WTC11 (cell line): ENCODE measurements at places on chromosomes 7 and 10. TPM values are rescaled to one million over a fixed set of nuclear protein-coding genes. Genes with fewer than 3 reads are reported as not detected.

GRCh38 chr7:96273716-96274115 is 48.2 kb downstream of the SLC25A13 start:
- H3K27ac ChIP-seq = no peak overlapping the region
- 0 out of 2 replicates have a peak, but pooled peaks cover 7% of the 10 kb centered on the region for H3K4me1 ChIP-seq
- no peak for DNase-seq
- peaks cover 33% of the 10 kb centered on the region for H3K36me3 ChIP-seq
- H3K27me3 ChIP-seq = no peaks in the 10 kb centered on the region

GRCh38 chr7:19413443-19413965 is 268.3 kb upstream of the FERD3L start:
- no peaks in the 10 kb centered on the region for H3K36me3 ChIP-seq
- H3K4me1 ChIP-seq = peaks cover 33% of the 10 kb centered on the region
- no peak overlapping the region for H3K4me3 ChIP-seq
- no peaks in the 10 kb centered on the region for H3K27me3 ChIP-seq

GRCh38 chr10:118823256-118823907 is 68.6 kb upstream of the CACUL1 start:
- H3K4me3 ChIP-seq = no peak overlapping the region
- DNase-seq = no peak
- no peaks in the 10 kb centered on the region for H3K4me1 ChIP-seq
- no peak overlapping the region for H3K27ac ChIP-seq

- no peak overlapping the region for H3K27ac ChIP-seq
- H3K4me1 ChIP-seq = peaks cover 9% of the 10 kb centered on the region
- H3K4me3 ChIP-seq = no peak overlapping the region
- no peak for DNase-seq
These were observed 242.0 kb downstream of the BICC1 start for GRCh38 chr10:58754469-58755339.

The HOGA1 gene
- total RNA-seq = 0.15 to 0.62 TPM (median 0.55 TPM) in 3 replicates

The SPDYE5 gene
- total RNA-seq = not detected in 3 replicates

The TET1 gene
- total RNA-seq = 59.2 to 71.4 TPM (median 62.0 TPM) in 3 replicates

DNA sequence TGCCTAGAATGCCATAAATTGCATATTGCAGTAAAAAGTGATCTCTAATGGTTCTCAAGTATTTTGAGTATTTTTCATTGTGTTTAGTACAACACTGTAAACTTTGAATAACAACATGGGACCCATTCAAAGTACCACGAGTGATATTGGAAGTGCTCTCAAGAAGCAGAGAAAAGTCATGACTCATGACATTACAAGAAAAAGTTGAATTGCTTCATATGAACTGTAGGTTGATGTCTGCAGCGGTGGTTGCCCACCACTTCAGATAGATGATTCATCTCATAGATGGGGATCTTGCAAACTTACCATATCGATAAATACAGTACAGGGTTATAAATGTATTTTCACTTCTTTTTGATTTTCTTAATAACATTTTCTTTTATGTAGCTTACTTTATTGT is 33.9 kb downstream of the ENTPD1 start:
- peaks cover 3% of the 10 kb centered on the region for H3K4me1 ChIP-seq
- H3K27me3 ChIP-seq = peaks cover under 1% of the 10 kb centered on the region; the same call in 1 of the 2 replicates
- DNase-seq = no peak
- no peaks in the 10 kb centered on the region for H3K36me3 ChIP-seq

GRCh38 chr10:92381543-92381954 is 90.6 kb downstream of the MARCHF5 start:
- H3K36me3 ChIP-seq = no peaks in the 10 kb centered on the region
- DNase-seq = no peak
- H3K4me1 ChIP-seq = peaks cover 35% of the 10 kb centered on the region
- H3K27ac ChIP-seq = no peak overlapping the region

DNA sequence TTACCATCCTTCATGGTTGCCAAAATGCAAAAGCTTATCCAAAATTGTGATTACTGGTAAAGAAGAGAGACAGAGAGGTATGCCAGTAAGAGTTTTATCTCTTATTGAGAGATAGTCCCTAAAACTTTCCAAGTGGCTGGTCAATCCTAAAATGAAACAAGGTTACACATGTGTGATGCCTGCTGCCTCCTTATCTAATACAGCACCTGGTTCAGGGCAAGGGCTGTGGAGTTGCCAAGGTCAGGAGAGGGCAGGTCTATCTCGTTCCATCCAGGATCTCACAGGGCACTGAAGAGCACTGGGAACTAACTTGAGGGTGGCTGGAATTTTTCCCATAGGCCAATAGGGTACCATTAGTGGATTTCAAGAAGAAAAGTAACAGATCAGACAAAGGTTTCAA is 18.3 kb downstream of the VOPP1 start:
- no peak for DNase-seq
- H3K27ac ChIP-seq = peak overlapping the region; percentile 86; the same call in 1 of the 2 replicates
- no peaks in the 10 kb centered on the region for H3K27me3 ChIP-seq
- no peak overlapping the region for H3K4me3 ChIP-seq
- H3K36me3 ChIP-seq = no peaks in the 10 kb centered on the region
- H3K4me1 ChIP-seq = peaks cover 89% of the 10 kb centered on the region

The ZNF33A gene
- total RNA-seq = 32.2 to 36.5 TPM (median 35.2 TPM) in 3 replicates

GRCh38 chr10:34288634-34289033 is 526.5 kb downstream of the PARD3 start:
- H3K4me3 ChIP-seq = no peak overlapping the region
- no peak for DNase-seq
- H3K36me3 ChIP-seq = no peaks in the 10 kb centered on the region
- H3K27ac ChIP-seq = no peak overlapping the region
- no peaks in the 10 kb centered on the region for H3K27me3 ChIP-seq

GRCh38 chr10:72073708-72074573 is 14.4 kb downstream of the SPOCK2 start:
- no peak overlapping the region for H3K4me3 ChIP-seq
- peaks cover 5% of the 10 kb centered on the region for H3K4me1 ChIP-seq

- no peak for DNase-seq
- H3K27me3 ChIP-seq = no peaks in the 10 kb centered on the region
- no peak overlapping the region for H3K27ac ChIP-seq
These were observed 13.1 kb downstream of the CSGALNACT2 start for GRCh38 chr10:43151371-43151770.

The MYH16 gene
- total RNA-seq = not detected in 3 replicates

DNA sequence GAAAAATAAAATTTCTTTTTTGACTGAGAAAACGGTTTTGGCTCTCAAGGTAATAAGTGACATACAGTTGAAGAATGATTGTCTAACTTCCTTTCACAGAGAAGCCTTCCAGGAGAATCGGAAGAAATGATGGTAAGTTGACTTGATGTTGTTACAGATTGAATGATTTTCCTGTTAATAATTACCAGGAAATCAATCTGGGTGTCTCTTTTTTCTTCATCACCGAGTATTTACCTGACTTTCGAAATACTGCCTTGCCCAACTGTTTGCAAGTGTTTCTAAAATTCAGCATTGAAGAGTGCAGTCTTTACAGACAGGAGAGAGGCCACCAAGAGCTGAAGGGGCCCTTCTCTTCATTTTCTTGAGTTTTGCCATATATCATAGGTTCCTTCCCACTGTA is 4.0 kb downstream of the ITIH2 start:
- H3K27me3 ChIP-seq = peaks cover 3% of the 10 kb centered on the region
- H3K4me3 ChIP-seq = no peak overlapping the region
- H3K4me1 ChIP-seq = peaks cover 7% of the 10 kb centered on the region
- no peak overlapping the region for H3K27ac ChIP-seq

The SHTN1 gene
- total RNA-seq = 9.9 to 11.2 TPM (median 11.0 TPM) in 3 replicates

The PSMA2 gene
- total RNA-seq = 203 to 228 TPM (median 219 TPM) in 3 replicates

- no peaks in the 10 kb centered on the region for H3K27me3 ChIP-seq
- peaks cover 11% of the 10 kb centered on the region for H3K4me1 ChIP-seq
- no peak overlapping the region for H3K4me3 ChIP-seq
- peak overlapping the region; percentile 44; the same call in 1 of the 2 replicates for H3K27ac ChIP-seq
These were observed 45.4 kb downstream of the FAM53B start for GRCh38 chr10:124698545-124699469.

The PPRC1 gene
- 68.0 to 79.4 TPM (median 69.7 TPM) in 3 replicates for total RNA-seq

The CPA4 gene
- 0.11 TPM in 2 of 3 replicates, not detected in the other for total RNA-seq

DNA sequence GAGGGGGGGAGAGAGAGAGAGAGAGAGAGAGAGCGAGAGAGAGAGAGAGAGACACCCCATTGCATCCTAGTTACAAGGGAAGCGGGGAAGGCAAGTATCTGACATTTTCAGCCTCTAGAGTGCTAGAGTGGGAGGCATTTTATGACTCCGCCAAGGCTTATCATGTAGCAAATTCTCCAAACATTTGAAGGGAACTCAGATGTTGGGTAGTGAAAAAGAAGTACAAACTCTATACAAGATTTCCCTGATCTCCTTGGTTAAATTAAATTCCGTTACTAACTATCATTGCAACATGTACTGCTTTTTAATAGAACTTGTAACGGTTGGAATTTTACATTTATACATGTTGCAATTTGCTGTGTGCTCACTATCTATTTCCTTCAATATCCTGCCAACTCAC is 83.4 kb upstream of the FAM3C start:
- no peak overlapping the region for H3K27ac ChIP-seq
- no peaks in the 10 kb centered on the region for H3K27me3 ChIP-seq
- H3K4me3 ChIP-seq = no peak overlapping the region
- peaks cover 8% of the 10 kb centered on the region for H3K36me3 ChIP-seq

DNA sequence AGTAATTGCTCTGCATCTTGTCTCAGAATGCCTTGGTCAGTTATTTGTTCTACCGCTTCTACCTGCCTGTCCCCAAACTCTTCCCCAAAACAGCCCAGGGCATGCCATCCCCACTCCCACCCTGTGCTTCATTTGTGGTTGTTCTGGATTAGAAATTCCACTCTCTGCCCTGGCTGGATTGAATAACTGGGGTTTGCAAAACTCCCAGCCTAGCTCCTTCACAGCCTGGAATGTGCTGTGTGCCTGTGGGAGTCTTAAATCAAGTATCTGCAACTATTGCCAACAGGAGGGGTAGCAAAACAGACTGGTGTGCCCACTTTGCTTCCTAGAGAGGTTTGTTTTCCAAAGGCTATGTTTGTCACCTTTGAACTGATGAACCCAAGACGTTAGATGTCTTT is 24.2 kb downstream of the TSPAN15 start:
- no peak overlapping the region for H3K27ac ChIP-seq
- H3K27me3 ChIP-seq = no peaks in the 10 kb centered on the region
- no peak overlapping the region for H3K4me3 ChIP-seq
- H3K36me3 ChIP-seq = no peaks in the 10 kb centered on the region
- peaks cover 18% of the 10 kb centered on the region for H3K4me1 ChIP-seq

DNA sequence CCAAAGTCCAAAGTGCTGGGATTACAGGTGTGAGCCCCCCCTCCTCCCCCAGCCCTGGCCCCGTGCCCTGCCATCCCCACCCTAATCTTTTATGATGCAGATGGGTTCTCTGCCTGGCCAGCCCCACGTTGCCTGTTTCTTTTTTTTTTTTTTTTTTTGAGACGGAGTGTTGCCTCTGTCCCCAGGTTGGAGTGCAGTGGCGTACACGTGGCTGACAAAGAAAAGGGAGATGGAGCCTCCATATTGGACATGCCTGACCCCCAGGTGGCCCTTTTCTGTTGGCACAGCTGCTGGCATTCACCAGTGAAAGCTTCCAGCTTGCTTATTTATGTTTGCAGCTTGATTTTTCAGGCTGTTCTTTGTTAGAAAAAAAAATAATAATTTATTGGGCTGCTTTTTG is 235.3 kb downstream of the CCDC3 start:
- H3K4me3 ChIP-seq = no peak overlapping the region
- H3K36me3 ChIP-seq = peaks cover 10% of the 10 kb centered on the region; the same call in 1 of the 2 replicates
- peaks cover under 1% of the 10 kb centered on the region; the same call in 1 of the 2 replicates for H3K27me3 ChIP-seq

The PNLIPRP2 gene
- 0.28 to 0.76 TPM (median 0.57 TPM) in 3 replicates for total RNA-seq

GRCh38 chr10:124344266-124344590 is 74.5 kb downstream of the OAT start:
- no peak for DNase-seq
- H3K4me3 ChIP-seq = no peak overlapping the region
- no peaks in the 10 kb centered on the region for H3K36me3 ChIP-seq
- no peaks in the 10 kb centered on the region for H3K27me3 ChIP-seq
- H3K4me1 ChIP-seq = no peaks in the 10 kb centered on the region

GRCh38 chr7:7554649-7555575 is 11.8 kb upstream of the MIOS start:
- no peak for DNase-seq
- H3K4me1 ChIP-seq = no peaks in the 10 kb centered on the region
- peaks cover 17% of the 10 kb centered on the region for H3K36me3 ChIP-seq
- H3K27ac ChIP-seq = no peak overlapping the region
- no peak overlapping the region for H3K4me3 ChIP-seq

GRCh38 chr7:137591421-137591837 is 247.9 kb upstream of the PTN start:
- H3K27ac ChIP-seq = no peak overlapping the region
- no peak for DNase-seq
- no peaks in the 10 kb centered on the region for H3K36me3 ChIP-seq

- H3K27me3 ChIP-seq = no peaks in the 10 kb centered on the region
- no peak overlapping the region for H3K4me3 ChIP-seq
- H3K4me1 ChIP-seq = peaks cover 19% of the 10 kb centered on the region
- H3K36me3 ChIP-seq = no peaks in the 10 kb centered on the region
These were observed 32.7 kb downstream of the SNX8 start for GRCh38 chr7:2281541-2281940.

GRCh38 chr10:16965740-16966447 is 148.7 kb upstream of the RSU1 start:
- H3K4me1 ChIP-seq = peaks cover 30% of the 10 kb centered on the region
- DNase-seq = no peak
- no peaks in the 10 kb centered on the region for H3K27me3 ChIP-seq
- no peak overlapping the region for H3K4me3 ChIP-seq
- H3K36me3 ChIP-seq = no peaks in the 10 kb centered on the region
- H3K27ac ChIP-seq = no peak overlapping the region

The ARMC3 gene
- 0.09 to 0.32 TPM (median 0.28 TPM) in 3 replicates for total RNA-seq

The CALY gene
- total RNA-seq = 0.63 to 1.8 TPM (median 1.4 TPM) in 3 replicates

The NPFFR1 gene
- 0.04 to 0.05 TPM in 2 of 3 replicates, not detected in the other for total RNA-seq

GRCh38 chr10:86644794-86645445 is 9.4 kb upstream of the OPN4 start:
- no peaks in the 10 kb centered on the region for H3K27me3 ChIP-seq
- H3K4me1 ChIP-seq = peaks cover 6% of the 10 kb centered on the region
- H3K36me3 ChIP-seq = peaks cover 9% of the 10 kb centered on the region; the same call in 1 of the 2 replicates
- DNase-seq = no peak
- H3K27ac ChIP-seq = no peak overlapping the region

GRCh38 chr10:2556883-2557282 is 510.5 kb upstream of the PFKP start:
- no peaks in the 10 kb centered on the region for H3K27me3 ChIP-seq
- no peaks in the 10 kb centered on the region for H3K4me1 ChIP-seq
- DNase-seq = no peak
- no peaks in the 10 kb centered on the region for H3K36me3 ChIP-seq

DNA sequence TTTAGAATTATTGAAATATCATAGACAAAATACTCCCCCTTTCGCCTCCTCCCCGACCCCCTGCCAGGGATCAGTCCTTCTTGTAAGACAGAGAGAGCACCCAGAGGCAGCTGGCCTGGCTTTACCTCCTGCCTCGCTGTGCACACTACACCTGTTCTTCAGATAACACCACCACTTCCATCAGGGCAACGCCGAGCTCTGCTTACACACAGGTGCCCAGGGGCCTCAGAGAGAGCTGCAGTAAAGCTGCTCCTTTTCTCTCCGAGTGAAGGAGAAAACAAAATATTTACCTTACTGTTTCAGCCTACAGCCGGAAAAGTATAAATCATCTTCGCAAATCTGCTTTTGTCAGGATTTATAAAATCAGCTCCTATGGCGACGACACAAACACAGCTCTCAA is 80.7 kb downstream of the HIPK2 start:
- no peak overlapping the region for H3K4me3 ChIP-seq
- no peak overlapping the region for H3K27ac ChIP-seq
- no peak for DNase-seq
- no peaks in the 10 kb centered on the region for H3K27me3 ChIP-seq
- H3K36me3 ChIP-seq = no peaks in the 10 kb centered on the region
